ENCODE measurements at places on chromosomes 13 and 19. TPM values are rescaled to one million over a fixed set of nuclear protein-coding genes. Genes with fewer than 3 reads are reported as not detected.

- H3K4me3 ChIP-seq, result no peak overlapping the region
- no peak overlapping the region for H3K27ac ChIP-seq
- no peak for DNase-seq
- peaks cover 6% of the 10 kb centered on the region for H3K4me1 ChIP-seq
- peaks cover 33% of the 10 kb centered on the region for H3K36me3 ChIP-seq
Observed at GRCh38 chr19:19530423-19530804, 1.7 kb downstream of the YJEFN3 start.

- H3K27ac ChIP-seq, result no peak overlapping the region
- no peaks in the 10 kb centered on the region for H3K36me3 ChIP-seq
- no peaks in the 10 kb centered on the region for H3K4me1 ChIP-seq
- DNase-seq, result no peak
- H3K27me3 ChIP-seq, result peaks cover 36% of the 10 kb centered on the region
Observed at GRCh38 chr19:39207293-39207836, 3.3 kb upstream of the SYCN start.

DNA sequence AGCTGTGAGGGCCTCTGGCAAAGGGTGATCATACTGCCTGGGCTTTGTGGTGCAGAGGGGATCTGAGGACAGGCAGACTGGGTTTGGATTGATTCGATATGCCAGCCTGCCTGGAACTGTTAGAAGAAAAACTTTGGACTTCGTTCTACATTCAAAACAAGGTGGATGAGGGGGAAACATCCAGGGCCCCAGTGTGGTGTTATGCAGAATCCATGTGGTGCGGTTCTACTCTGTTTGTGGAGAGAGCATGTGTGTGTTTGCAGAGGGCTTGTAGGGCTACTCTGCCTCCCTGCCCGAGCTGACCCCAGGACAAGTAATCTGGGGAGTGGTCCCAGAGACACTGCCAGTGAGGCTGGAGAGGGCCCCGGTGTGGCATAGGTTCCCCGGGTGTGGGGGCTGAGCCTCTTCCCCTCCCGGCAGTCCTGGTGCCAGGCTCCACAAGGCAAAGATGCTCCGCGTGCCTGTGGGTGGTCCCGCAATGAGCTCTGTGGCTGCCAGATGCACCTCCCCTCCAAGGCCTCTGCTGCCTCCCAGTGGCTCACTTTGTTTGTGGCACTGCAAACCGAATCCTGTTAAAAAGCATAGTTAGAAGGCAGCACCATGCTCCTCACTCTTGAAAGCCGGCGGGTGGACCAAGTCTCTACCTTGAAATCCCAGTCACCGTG is 22.3 kb upstream of the TFDP1 start:
- H3K36me3 ChIP-seq, result no peaks in the 10 kb centered on the region
- H3K4me1 ChIP-seq, result peaks cover 14% of the 10 kb centered on the region
- no peak overlapping the region for H3K4me3 ChIP-seq
- H3K27me3 ChIP-seq, result no peaks in the 10 kb centered on the region
- peak; percentile 99 for DNase-seq
- no peak overlapping the region for H3K27ac ChIP-seq

GRCh38 chr13:79271616-79272015 is 134.4 kb downstream of the RBM26 start:
- no peak for DNase-seq
- peaks cover 4% of the 10 kb centered on the region for H3K4me1 ChIP-seq
- H3K27me3 ChIP-seq, result no peaks in the 10 kb centered on the region
- H3K4me3 ChIP-seq, result no peak overlapping the region
- no peak overlapping the region for H3K27ac ChIP-seq

- DNase-seq, result peak; percentile 66
- peak overlapping the region; percentile 72 for H3K4me3 ChIP-seq
- peaks cover 38% of the 10 kb centered on the region for H3K4me1 ChIP-seq
- peaks cover 13% of the 10 kb centered on the region for H3K36me3 ChIP-seq
- H3K27ac ChIP-seq, result no peak overlapping the region
Observed at GRCh38 chr19:6738787-6739389, 592 bp upstream of the TRIP10 start.

DNA sequence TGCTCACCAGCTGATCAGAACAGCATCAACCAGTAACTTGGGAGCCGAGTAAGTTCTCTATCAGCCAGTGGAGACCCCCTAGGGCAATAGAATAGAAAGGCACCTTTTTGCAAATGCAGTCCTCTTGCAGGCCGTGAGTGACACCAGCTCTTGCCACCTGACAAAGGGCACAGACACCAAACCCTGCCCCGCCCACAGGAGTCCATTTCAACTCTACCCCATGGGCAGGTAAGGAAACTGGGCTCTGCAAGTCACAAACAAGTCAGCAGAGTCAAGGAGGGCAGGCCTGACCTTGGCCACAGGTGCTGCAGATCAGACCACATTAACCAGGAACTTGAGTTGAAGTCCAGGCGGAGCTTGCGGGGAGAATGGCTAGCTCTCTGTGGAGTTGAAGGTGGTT is 77.4 kb upstream of the SPATA13 start:
- no peak overlapping the region for H3K4me3 ChIP-seq
- H3K36me3 ChIP-seq, result no peaks in the 10 kb centered on the region
- H3K27me3 ChIP-seq, result no peaks in the 10 kb centered on the region

DNA sequence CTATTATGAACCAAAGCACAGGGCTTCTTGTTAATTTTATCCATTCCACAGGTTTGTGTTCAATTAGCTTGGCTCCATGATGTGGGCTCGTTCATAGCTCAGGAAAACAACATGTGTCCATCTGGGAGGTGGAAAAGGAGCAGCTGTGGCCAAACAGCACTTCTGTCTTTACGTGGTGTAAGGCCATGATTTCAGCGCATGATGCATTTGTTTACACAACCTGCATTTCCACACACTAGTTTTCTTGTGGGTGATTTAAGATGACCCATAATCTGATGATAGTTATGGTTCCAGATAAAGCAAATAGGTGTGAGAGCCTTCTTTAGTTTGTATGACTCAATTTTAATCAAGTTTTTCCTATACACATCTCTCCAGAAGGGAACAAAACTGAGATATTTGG is 101.7 kb downstream of the TNFRSF19 start:
- H3K4me1 ChIP-seq, result peaks cover 14% of the 10 kb centered on the region
- H3K27ac ChIP-seq, result no peak overlapping the region
- no peaks in the 10 kb centered on the region for H3K36me3 ChIP-seq
- DNase-seq, result no peak

Gene KCNK6
- 0.34 TPM for total RNA-seq

Gene BCL3
- total RNA-seq, result 3.9 TPM

All from SJSA1 (cell line).